Thoracic aorta (tissue), 2 donors: ENCODE measurements at places on chromosomes 2 and 18.

DNA sequence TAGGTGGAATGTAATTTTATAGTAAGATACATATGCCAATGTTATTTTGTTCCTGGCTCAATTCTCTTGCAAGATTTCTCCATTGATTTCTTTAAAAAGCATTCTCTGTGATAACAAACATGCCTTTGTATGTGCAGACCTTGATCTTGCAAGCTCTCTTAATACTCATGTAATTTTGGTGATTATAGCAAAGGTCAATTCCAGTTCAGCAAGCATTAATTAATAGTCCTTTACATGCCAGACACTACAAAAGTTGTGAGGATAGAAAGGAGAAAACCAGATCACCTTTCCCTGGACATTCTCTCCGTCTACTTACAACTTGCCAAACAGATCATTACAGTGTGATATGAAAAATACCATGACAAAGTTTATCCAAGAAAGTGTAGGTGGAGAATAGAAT is 173.7 kb upstream of the DOK6 start:
- H3K4me1 ChIP-seq, result no peaks in the 10 kb centered on the region
- H3K27ac ChIP-seq, result no peak overlapping the region
- no peak overlapping the region for H3K4me3 ChIP-seq

DNA sequence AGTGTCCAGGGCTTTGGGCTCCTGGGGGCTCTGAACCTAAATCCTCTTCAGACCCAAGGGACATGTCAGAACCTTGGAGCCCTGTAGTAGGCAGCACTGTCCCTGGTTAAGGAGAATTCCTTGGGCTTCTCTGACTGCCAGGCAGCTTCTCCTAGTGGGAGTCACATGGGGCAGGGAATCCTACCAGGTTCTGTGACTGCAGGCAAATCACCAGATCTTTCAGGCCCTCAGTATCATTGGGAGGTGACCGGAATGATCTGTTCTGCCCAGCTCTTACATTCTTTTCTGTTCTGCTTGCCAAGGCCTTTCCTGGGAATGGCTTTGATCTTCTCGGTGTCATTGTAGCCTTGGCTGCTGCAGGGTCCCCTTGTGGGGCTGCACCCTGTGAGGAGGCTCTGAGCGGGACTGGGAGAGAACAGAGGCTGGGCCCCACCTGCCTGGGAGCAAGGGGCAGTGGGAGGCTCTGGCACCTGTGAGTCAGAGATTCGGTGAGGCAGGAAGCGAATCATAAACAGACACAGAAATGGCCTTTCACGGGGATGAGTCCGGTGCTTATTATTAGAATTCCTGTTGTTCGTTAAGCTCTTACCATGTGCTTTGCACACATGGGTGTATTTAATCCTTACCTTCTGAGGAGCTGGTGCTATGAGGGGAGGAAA is 14.1 kb downstream of the CEP68 start:
- peak overlapping the region; percentile 57 for H3K27ac ChIP-seq
- DNase-seq, result no peak
- no peak overlapping the region for H3K4me3 ChIP-seq
- H3K27me3 ChIP-seq, result no peaks in the 10 kb centered on the region
- peaks cover 25% of the 10 kb centered on the region for H3K36me3 ChIP-seq
- H3K4me1 ChIP-seq, result peaks cover 42% of the 10 kb centered on the region

- no peaks in the 10 kb centered on the region for H3K36me3 ChIP-seq
- peaks cover 66% of the 10 kb centered on the region for H3K4me1 ChIP-seq
- no peak for DNase-seq
- H3K27me3 ChIP-seq, result no peaks in the 10 kb centered on the region
- no peak overlapping the region for H3K27ac ChIP-seq
Measured at GRCh38 chr2:7012141-7012764, 95.0 kb downstream of the RNF144A start.

GRCh38 chr2:30662268-30663131 is 144.7 kb downstream of the CAPN13 start:
- no peak for DNase-seq
- H3K36me3 ChIP-seq, result no peaks in the 10 kb centered on the region
- H3K27ac ChIP-seq, result no peak overlapping the region

DNA sequence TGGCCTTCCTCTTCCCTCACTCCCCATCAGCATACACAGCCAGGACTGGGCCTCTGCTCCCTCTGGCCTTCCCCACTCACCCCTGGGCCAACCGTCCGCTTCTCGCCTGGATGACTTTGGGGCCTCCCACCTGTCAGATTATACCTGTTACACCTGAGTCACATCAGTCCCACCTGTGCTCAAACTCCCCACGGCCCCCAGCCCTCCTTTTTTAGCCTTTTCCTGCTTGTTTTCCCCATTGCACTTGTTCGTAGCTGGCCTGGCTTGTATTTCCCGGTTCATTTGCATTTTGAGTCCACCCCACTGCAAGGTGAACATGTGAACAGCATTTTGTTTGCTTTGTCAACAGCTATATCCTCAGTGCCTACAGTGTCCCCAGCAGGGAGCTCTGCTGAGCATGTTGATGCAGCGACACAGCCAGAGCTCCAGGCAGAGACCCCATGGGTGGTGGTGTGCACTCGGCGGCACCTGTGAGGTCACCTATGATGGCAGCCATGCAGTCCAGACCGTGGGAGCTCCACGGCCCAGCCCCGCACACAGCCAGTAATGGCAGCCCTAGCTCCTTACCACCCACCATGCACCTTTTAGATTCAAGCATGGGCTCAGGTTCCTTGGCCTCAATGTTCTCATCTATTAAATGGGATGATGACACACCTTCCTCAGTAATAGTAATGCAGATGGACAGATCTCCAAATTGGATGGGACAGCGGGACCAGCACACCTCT is 276.4 kb upstream of the HS6ST1 start:
- DNase-seq, result no peak
- no peaks in the 10 kb centered on the region for H3K36me3 ChIP-seq
- H3K27ac ChIP-seq, result no peak overlapping the region

GRCh38 chr2:715854-716560 is 38.8 kb upstream of the TMEM18 start:
- H3K27me3 ChIP-seq, result no peaks in the 10 kb centered on the region
- no peak for DNase-seq
- H3K4me1 ChIP-seq, result no peaks in the 10 kb centered on the region
- no peak overlapping the region for H3K4me3 ChIP-seq

- H3K27ac ChIP-seq, result no peak overlapping the region
- no peak overlapping the region for H3K4me3 ChIP-seq
- DNase-seq, result no peak
- no peaks in the 10 kb centered on the region for H3K27me3 ChIP-seq
- peaks cover 13% of the 10 kb centered on the region for H3K4me1 ChIP-seq
Measured at GRCh38 chr2:134391751-134392160, 137.9 kb downstream of the MGAT5 start.

- no peaks in the 10 kb centered on the region for H3K4me1 ChIP-seq
- H3K27me3 ChIP-seq, result no peaks in the 10 kb centered on the region
- no peak overlapping the region for H3K4me3 ChIP-seq
- no peaks in the 10 kb centered on the region for H3K36me3 ChIP-seq
Measured at GRCh38 chr2:10188211-10188610, 65.7 kb downstream of the RRM2 start.

DNA sequence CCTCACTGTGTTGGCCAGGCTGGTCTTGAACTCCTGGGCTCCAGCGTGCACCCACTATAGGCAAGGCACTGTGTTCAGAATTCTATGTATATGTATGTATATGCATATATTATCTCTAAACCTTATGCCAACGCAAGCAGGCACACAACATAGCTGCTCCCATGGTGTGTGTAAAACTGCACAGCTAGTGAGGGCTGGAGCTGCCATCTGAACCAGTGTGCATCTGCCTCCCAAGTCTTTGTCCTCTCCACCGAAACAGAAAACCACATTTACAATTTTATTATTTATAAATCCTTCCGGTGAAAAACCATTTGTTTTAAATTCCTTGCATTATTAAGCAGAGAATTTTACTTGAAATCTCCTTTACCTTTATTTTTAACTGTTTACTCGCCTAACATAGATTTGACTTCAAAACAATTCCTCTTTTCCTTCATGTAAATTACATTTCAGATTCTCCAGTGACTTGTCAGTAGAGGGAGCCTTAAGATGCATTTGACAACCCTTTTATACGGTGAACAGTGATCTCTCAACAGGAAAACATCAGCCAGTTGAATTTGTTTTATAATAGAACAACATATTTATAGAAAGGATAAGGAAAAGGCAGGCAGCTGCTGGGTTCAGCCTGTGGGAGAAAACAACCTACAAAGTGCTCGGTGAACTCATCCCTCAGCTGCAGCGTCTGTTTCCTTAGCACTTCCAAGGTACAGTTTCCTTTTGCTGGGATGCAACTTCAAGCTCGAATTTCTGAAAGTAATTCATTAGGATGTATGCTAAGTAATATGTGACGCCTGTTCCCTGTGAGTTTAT is 101.2 kb downstream of the MYT1L start:
- H3K27ac ChIP-seq, result no peak overlapping the region
- no peaks in the 10 kb centered on the region for H3K4me1 ChIP-seq
- H3K4me3 ChIP-seq, result no peak overlapping the region
- DNase-seq, result no peak
- H3K36me3 ChIP-seq, result no peaks in the 10 kb centered on the region

DNA sequence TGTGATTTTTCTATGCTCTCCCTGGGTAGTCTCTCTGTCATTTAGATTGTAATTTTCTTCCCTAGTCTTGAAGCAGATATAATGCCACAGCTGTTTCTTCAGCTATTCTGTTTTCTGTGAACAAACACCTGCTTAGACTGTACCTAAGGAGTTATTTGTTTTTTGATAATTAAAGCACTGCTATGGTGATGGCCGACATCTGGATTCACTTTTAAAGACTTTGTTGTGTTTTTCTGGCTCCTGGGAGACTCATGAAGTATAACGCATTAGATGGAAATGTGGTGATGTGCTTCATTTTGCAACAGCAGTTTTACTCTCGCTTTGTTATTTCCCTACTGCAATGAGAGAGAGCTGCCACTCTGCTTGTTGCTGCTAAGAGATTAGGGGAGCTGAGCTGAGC is 15.7 kb upstream of the C2orf69 start:
- H3K4me3 ChIP-seq, result no peak overlapping the region
- no peak for DNase-seq
- H3K36me3 ChIP-seq, result no peaks in the 10 kb centered on the region
- no peaks in the 10 kb centered on the region for H3K27me3 ChIP-seq
- no peaks in the 10 kb centered on the region for H3K4me1 ChIP-seq

DNA sequence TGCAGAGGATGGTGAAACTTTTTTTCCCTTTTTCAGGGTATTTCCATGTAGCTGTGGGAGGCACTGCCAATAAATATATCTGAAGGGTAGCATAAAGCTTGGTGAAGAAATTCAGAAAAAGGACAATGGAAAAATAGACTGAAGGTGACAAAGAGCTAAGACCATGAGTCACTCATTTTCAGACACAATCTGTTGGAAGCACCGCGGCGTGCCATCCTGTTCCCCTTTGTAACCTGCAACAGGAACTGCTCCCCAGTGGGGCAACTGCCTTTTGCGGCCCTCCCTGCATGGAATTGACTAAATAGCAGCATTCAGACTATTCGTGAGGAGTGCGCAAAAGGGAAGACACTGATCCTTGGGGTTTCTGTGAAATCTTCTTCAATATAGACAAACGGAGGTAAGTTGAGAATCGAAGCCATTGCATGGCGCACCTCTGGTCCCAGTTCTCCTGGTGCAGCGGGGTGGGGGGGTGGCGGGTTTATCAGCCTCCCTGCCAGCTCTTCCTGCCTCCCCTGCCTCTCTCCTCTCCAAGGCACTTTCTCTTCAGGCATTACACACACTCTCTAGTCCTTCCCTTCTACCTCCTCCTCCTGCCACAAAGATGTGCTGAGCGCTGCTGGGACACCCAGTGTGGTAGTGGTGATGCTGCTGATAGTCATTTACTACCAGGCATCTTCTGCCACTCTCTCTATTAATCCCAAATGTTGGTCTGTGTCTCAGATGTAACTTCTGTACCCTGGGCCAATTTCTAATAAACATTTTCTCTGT is 126.2 kb upstream of the TMEM200C start:
- H3K27ac ChIP-seq, result no peak overlapping the region
- no peaks in the 10 kb centered on the region for H3K36me3 ChIP-seq
- H3K4me1 ChIP-seq, result no peaks in the 10 kb centered on the region
- no peak overlapping the region for H3K4me3 ChIP-seq

DNA sequence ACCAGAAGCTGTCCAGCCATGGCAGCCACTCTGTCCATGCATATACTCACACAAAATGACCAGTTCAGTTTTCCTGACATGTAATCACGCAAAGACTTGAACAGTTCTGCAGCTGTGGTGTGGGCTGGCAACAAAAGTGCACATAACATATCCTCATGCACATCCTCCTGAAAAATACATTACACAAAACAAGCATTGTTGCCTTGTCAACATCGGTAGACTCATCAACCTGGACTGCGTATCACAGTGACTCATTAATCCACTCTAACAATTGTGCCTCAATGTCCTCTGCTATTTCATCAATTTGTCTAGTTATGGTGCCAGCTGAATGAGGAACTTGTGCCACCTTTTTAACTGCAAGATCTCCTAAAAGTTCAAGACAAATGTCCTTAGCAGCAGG is 19.5 kb downstream of the RBKS start:
- H3K4me3 ChIP-seq, result no peak overlapping the region
- no peaks in the 10 kb centered on the region for H3K27me3 ChIP-seq
- no peak for DNase-seq
- H3K36me3 ChIP-seq, result no peaks in the 10 kb centered on the region
- no peaks in the 10 kb centered on the region for H3K4me1 ChIP-seq

DNA sequence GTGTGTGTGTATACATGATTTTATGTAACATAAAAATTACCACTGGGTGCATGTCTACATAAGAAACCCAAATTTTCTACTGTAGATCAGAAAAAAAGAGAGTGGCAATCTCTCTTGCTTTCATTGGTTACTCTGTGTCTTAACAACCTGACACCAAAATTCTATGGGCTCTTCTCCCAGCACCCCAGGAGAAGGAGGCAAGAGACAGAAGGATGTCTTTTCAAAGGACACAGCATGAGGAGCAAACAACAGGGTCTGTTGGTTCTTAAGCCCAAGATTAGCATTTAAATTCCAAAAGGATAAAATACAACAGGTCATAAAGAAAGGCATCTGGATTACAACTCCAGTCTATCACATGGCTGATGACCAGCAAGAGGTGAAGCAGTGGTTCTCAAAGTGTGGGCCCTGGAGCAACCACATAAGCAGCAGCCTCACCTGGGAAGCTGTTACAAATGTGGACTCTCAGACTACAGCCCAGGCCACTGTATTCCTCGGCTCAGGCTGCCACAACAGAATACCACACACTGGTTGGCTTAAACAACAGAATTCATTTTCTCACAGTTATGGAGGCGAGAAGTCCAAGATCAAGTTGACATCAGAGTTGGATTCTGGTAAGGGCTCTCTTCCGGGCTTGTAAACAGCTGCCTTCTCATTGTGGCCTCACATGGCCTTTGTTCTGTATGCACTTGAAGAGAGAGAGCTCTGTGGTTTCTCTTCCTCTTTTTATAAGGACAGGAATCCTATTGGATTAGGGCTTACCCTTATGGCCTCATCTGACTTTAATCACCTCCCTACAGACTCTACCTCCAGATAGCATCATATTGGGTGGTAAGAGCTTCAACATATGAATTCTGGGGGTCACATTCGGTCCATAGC is 79.8 kb upstream of the RNF152 start:
- H3K27me3 ChIP-seq, result no peaks in the 10 kb centered on the region
- H3K36me3 ChIP-seq, result no peaks in the 10 kb centered on the region
- H3K27ac ChIP-seq, result peak overlapping the region; percentile 59
